HepG2 (cell line): ENCODE measurements at places on chromosomes 13 and 19. TPM values are rescaled to one million over a fixed set of nuclear protein-coding genes. Genes with fewer than 3 reads are reported as not detected.

Gene CBARP
- 0.27 and 1.2 TPM in 2 replicates for total RNA-seq

DNA sequence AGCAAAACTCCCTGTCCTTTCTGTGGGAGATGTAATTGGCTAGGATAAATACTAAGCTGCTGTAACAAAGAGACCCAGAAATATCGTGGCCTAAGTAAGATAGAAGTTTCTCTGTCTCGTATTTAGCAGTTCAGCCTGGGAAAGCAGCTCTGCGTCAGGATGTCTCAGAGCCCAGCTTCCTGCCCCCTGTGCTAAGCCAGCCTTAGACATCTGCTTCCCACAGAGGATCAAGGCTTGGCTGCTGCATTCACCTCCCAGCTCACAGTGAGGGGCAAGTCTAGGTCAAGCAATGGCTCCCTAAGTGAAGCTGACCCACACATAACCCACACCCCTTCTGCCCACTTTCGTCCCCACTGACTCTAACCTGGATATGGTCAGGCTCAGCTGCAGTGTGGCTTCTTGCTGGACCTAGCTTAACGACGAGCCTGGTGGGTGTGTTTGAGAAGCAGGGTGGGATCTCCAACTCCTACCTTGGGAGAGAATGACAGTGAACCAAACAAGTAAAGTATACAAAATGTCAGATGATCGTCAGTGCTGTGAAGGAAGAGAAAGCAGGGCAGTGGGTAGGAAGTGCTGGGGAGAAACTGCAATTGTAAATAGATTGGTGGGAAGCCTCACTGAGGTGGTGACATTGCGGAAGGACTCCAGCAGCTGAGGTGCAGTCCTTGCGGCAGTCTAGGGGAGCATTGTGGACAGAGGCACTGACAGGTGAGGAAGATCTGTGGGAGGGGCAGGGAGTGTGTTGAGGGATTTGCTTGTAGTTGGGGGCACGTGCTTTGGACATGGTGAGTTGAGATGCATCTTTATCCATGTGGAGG, 82.9 kb downstream of the TNFRSF19 start:
- DNase-seq, result no peak
- no peaks in the 10 kb centered on the region for H3K27me3 ChIP-seq
- H3K36me3 ChIP-seq, result peaks cover 4% of the 10 kb centered on the region; the same call in 2 of the 3 replicates
- H3K4me1 ChIP-seq, result peaks cover 75% of the 10 kb centered on the region

- H3K27me3 ChIP-seq, result no peaks in the 10 kb centered on the region
- peaks cover 13% of the 10 kb centered on the region for H3K36me3 ChIP-seq
- no peaks in the 10 kb centered on the region for H3K4me1 ChIP-seq
These were observed 71.5 kb downstream of the COG3 start for GRCh38 chr13:45536224-45536623.

- no peak overlapping the region for H3K4me3 ChIP-seq
- H3K4me1 ChIP-seq, result no peaks in the 10 kb centered on the region; the same call in 1 of the 2 replicates
- no peak overlapping the region for H3K27ac ChIP-seq
These were observed 8.2 kb upstream of the ATF5 start for GRCh38 chr19:49920624-49921363.

GRCh38 chr13:34708566-34709313, 233.3 kb upstream of the NBEA start:
- DNase-seq, result no peak
- H3K4me1 ChIP-seq, result no peaks in the 10 kb centered on the region
